ENCODE measurements at places on chromosomes 5 and 9. TPM values are rescaled to one million over a fixed set of nuclear protein-coding genes. Genes with fewer than 3 reads are reported as not detected.

The KIF12 gene
- 0.85 TPM for total RNA-seq

The UGT3A1 gene
- 1.0 TPM for total RNA-seq

The LSM11 gene
- total RNA-seq, result 10.4 TPM

GRCh38 chr5:169192536-169192935 is 108.4 kb downstream of the SLIT3 start:
- DNase-seq, result no peak

DNA sequence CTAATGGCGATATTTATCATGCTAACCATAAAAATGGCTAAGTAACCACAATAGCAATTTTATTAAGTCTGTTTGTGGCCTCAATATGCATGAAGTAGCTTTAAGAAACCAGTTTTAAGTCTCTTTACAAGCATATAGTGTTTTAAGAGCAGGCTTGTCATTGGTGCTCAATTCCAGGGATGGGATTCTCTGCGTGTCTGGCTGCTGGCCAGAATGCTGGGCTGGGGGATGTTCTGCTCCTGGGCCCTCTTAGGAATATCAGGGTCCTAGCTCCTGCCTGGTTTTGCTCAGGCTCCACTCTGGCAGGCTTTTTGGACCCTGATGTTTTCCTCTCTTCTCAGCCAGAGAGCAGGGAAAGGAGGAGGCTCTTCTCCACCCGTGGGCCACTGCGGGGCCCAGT is 127.2 kb downstream of the PDE8B start:
- no peak for DNase-seq

The GABRB2 gene
- not detected for total RNA-seq

Measured in SJSA1 (cell line).